ENCODE measurements at places on chromosomes 11 and 22.

- DNase-seq, result no peak
These were observed 77.7 kb upstream of the RAB1B start for GRCh38 chr11:66190786-66191185.

- DNase-seq, result no peak
These were observed 85.4 kb downstream of the MICAL2 start for GRCh38 chr11:12195768-12196167.

DNA sequence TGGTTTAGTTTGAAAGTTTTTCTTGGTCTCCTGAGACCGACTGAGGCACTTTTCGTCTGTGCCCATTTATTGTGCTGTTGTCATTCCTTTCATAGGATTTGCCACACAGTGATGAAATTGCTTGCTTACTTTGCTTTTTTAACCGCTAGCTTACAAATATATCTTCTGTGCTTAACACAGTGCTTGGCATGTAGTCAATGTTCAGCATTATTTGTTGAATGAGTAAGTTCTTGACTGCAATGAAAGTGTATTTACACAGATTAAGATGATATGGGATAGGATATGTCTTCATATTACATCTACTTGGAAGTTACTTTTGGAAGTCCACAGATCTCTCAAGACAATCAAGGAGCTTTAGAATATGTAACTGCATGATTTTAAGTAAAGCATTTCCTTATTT lies 91.2 kb downstream of the GRIA4 start:
- DNase-seq, result no peak

DNA sequence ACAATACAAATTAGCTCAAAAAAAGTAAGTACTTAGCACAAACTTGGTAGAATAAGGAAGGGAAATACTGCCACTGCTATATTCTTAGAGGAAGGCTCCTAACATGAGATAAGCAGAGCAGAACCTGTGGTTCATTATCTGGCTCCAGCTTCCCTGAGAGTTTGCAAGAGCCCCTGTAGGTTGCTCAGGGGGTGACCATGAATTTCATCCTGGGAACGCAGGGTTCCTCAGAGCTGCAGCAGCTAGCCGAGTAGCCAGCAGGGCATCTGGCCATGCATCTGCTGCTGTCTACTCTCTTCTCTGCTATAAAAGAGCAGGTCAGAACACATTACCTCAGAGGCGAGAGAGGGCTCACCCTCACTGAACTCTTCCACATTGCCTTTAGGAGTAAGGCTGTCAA lies 67.3 kb downstream of the TRPC6 start:
- DNase-seq, result no peak

GRCh38 chr11:69605737-69606526 lies 35.0 kb upstream of the CCND1 start:
- no peak for DNase-seq

DNA sequence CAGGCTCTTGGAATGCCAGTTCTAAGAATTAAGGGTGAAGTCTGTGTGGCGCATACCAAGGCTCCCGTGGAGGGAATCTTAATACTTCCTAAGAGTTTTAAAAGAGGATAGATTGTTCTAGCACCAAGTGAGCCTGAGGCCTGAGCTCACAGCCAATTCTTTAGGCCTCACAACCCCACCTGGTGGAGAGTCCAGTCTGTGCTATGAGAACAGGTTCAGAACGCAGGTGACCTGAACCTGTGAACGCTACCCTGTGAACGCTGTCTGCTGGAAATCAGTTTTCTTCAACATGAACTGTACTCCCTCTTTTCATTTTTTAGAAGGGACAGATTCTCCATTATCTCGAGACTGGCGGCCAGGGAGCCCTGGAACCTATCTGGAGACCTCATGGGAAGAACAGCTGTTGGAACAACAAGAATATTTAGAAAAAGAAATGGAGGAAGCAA lies 43.2 kb upstream of the DLAT start:
- peak; percentile 40 for DNase-seq

GRCh38 chr11:84566671-84567070 lies 1060.5 kb downstream of the DLG2 start:
- DNase-seq, result no peak

Measured in heart right ventricle (tissue), 16 donors.